ENCODE measurements at places on chromosomes 16 and 17. TPM values are rescaled to one million over a fixed set of nuclear protein-coding genes. Genes with fewer than 3 reads are reported as not detected.

TCAP gene
- polyA plus RNA-seq: 13.4 TPM

WNT3 gene
- 0.40 TPM for polyA plus RNA-seq

AIPL1 gene
- not detected for polyA plus RNA-seq

CHD9NB gene
- 0.64 TPM for polyA plus RNA-seq

DNA sequence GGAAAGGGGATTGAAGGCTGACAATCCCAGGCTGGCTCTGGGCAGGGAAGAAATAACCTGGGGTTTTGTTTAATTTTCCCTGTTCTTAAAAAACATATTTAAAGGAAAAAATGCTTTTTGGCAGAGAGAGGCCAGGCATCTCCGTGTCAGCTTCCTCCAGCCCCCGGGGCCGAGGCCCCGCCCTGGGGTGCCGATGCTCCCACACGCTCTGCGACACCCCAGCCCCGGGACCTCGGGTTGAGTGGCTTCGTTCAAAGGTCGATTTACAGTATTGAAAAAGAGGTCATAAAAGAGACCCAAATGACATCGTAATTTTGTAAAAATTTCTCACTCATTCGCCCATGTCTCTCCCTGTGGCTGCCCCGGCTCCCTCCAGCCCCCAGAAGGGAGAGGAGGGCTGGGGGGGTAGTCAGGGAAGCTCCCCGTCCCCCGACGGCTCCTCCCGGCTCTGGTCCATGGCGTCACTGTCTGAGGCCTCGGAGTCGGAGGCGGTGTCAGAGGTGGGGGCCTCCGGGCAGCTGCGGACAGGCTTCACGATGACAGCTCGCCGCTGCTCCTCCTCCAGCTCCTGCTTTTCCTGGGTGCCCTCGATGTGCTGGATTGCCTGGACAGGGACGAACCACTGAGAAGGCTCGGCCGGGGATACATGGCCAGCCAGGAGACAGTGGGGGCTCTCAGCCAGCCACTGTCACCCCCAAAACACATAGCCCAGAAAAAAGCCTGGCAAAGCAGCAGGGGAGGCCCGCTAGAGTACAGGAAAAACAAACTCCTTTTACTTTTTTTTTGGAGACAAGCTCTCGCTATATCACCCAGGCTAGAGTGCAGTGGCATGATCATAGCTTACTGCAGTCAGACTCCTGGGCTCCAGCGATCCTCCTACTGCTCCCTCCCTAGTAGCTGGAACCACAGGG is 14.9 kb downstream of the TFAP4 start:
- H3K4me3 ChIP-seq: no peak overlapping the region
- H3K4me1 ChIP-seq: no peaks in the 10 kb centered on the region
- DNase-seq: no peak
- no peak overlapping the region for H3K27ac ChIP-seq
- H3K36me3 ChIP-seq: no peaks in the 10 kb centered on the region
- H3K27me3 ChIP-seq: no peaks in the 10 kb centered on the region

GRCh38 chr17:75684924-75685323 is 17.8 kb downstream of the SAP30BP start:
- no peaks in the 10 kb centered on the region for H3K36me3 ChIP-seq
- no peaks in the 10 kb centered on the region for H3K27me3 ChIP-seq
- no peak overlapping the region for H3K27ac ChIP-seq

- H3K4me1 ChIP-seq: no peaks in the 10 kb centered on the region
- no peak overlapping the region for H3K4me3 ChIP-seq
- H3K36me3 ChIP-seq: no peaks in the 10 kb centered on the region
- H3K27ac ChIP-seq: peak overlapping the region; percentile 84
- peak; percentile 88 for DNase-seq
Measured at GRCh38 chr17:8430966-8431365, 4.7 kb upstream of the NDEL1 start.

DNA sequence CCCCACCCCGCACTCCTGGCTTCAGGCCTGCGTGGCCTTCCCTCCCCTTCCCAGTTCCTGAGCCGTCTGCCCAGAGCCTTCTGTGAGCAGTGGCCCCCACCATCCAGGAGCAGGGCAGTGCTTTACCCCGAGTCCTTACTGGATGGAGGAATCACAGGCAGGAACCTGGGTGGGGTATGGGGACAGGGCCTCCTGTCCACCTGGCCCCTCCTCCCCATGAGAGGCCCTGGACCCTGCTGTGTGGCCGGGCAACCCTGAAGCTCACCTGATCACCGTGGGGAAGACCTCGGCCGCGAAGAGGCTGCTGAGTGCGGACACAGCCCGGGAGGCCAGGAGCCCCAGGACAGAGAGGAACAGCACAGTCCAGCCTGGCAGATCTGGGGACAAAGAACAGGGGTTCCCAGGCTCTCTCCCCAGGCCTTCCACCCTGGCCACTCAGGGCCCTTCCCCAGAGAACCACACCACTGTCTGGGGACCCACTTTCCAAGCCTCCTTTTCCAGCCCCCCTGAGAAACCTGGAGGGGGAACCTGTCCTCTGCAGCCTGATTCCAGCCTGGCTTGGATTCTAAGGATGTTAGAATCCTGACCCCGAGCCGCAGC is 3.2 kb downstream of the SLC22A31 start:
- no peak for DNase-seq
- H3K4me3 ChIP-seq: no peak overlapping the region
- H3K27me3 ChIP-seq: peaks cover 27% of the 10 kb centered on the region
- H3K4me1 ChIP-seq: peaks cover 9% of the 10 kb centered on the region
- H3K27ac ChIP-seq: no peak overlapping the region
- no peaks in the 10 kb centered on the region for H3K36me3 ChIP-seq

DNA sequence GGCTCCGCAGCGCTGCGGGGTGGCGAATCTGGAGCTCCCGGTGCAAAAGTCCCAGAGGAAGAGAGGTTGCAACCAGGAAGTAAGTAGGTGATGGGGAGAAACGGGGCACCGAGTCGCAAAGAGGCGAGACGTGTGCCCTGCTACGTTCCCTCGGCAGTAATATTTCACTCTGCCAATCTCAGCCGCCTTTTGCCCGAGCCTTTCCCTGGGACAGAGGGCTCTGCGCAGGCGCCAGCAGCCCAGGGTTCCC is at the start of gene NR1D1:
NR1D1 (minus strand) TSS at position 171 of the 250 bp plus-strand sequence. CDS start 495 bp downstream, outside the sequence.
- no peak for DNase-seq
- H3K4me1 ChIP-seq: peaks cover 55% of the 10 kb centered on the region
- H3K36me3 ChIP-seq: peaks cover 26% of the 10 kb centered on the region
- H3K27me3 ChIP-seq: no peaks in the 10 kb centered on the region
- peak within 1 kb of the TSS; percentile 48 for H3K4me3 ChIP-seq

GRCh38 chr17:78558181-78558850 is 18.9 kb downstream of the DNAH17 start:
- H3K4me1 ChIP-seq: no peaks in the 10 kb centered on the region
- DNase-seq: no peak
- no peak overlapping the region for H3K4me3 ChIP-seq
- H3K27ac ChIP-seq: no peak overlapping the region

GRCh38 chr16:22844416-22844815 is 30.5 kb downstream of the HS3ST2 start:
- DNase-seq: no peak
- no peaks in the 10 kb centered on the region for H3K36me3 ChIP-seq
- no peak overlapping the region for H3K27ac ChIP-seq

DNA sequence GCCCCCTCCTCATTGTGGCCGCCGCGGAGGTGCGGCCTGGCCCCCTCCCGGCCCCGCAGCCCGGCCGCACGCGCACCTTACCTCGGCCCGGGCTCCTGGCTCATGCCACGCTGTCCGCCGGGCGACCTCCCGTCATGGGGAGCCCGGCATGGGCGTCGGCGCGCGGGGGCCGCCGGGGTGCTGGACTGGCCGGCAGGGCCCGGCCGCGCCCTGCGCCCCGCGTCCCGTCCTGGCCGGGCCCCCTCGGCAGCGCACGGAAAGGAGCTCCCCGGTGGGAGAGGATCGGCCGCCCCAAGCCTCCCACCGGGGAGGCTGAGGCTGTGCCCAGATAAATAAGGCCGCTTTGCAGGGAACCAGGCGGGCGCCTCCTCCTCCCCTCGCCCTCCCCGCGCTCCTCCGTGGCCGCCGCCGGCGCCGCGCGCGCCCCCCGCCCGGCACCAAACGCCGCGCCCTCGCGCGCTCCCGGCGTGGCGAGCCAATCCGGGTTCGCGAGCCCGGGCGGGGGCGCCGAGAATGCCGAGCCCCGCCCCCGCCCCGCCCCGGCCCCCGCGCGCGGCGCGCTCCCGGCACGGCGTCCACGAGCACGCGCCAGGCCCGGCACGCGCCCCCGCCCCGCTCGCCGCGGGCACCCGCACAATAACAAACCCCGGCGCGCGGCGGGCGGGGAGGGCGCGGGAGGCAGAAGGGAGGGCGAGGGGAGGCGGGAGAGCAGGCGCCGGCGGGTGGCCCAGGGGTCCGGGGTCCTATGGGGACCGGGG is at the start of gene FBXL16:
FBXL16 (minus strand) TSS at position 371 of the 758 bp plus-strand sequence. CDS start 8,396 bp downstream, outside the sequence.
- peak within 1 kb of the TSS; percentile 52 for H3K27ac ChIP-seq
- H3K27me3 ChIP-seq: peaks cover 60% of the 10 kb centered on the region
- no peaks in the 10 kb centered on the region for H3K36me3 ChIP-seq
- peaks cover 4% of the 10 kb centered on the region for H3K4me1 ChIP-seq
- no peak for DNase-seq

DNA sequence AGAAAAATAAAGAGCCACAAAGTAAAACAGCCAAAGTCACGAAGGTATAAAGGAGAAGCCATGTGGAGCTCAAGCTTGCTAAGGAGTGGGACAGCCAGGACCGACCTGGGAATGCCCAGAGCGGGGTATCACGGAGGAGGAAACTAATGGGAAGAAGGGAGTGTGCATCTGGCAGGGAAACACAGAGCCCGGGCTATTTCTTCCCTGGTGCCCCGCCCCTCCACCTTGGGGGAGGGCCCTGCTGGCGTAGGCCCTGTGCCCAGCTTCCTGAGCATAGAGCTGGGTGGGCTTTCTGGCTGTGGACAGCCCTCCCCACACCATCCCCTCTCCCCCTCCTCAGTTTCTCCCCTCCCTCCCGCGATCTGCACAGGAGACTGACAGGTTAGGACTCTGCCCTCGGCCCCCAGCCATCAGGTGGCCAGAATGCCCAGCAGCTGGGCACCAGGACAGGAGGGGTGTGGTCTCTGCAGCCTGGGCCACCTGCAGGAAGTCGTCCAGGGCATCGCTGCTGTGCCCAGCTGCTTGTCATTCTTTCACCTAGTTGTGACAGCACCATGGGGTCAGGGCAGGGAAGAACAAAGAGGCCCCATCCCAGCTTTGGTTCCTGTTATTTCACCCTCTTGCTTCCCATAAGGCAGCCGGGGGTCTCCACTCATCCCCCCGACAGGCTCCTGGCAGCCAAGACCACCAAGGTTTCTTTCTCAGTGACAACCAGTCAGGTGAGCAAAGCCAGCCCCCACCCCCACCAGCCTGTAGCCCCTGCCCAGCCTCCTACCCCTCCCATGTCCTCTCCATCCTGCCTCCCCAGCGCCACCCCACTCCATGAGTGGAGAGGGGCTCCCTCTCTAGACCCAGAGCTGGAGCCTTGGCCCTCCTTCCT is 7.1 kb upstream of the DCAF7 start:
- peaks cover 8% of the 10 kb centered on the region for H3K27me3 ChIP-seq
- H3K36me3 ChIP-seq: no peaks in the 10 kb centered on the region
- no peaks in the 10 kb centered on the region for H3K4me1 ChIP-seq
- DNase-seq: no peak
- no peak overlapping the region for H3K4me3 ChIP-seq

DNA sequence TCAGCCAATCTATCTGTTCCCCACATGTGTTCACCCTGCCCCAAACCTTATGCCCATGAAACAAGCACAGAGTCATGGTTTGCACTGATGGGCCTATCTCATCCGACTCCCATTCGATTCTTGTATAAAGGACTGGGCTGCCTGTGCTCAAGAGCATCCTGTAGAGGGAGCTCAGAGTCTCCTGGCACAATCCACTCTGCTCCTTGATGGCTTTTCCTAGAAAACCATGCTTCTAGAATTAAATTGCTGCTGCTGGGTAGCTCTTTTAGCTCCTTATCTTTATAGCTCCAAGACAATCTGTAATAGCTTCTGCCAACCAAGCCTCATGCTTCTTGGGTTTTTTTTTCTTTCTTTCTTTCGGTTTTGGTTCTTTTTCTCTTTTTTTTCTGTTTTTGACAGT is 9.7 kb downstream of the ZNF19 start:
- DNase-seq: no peak
- H3K27me3 ChIP-seq: no peaks in the 10 kb centered on the region
- no peak overlapping the region for H3K4me3 ChIP-seq
- peaks cover 3% of the 10 kb centered on the region for H3K4me1 ChIP-seq
- peaks cover 27% of the 10 kb centered on the region for H3K36me3 ChIP-seq

GRCh38 chr16:49928176-49929041 is 72.5 kb upstream of the ZNF423 start:
- H3K27ac ChIP-seq: no peak overlapping the region
- no peak overlapping the region for H3K4me3 ChIP-seq
- H3K27me3 ChIP-seq: no peaks in the 10 kb centered on the region

DNA sequence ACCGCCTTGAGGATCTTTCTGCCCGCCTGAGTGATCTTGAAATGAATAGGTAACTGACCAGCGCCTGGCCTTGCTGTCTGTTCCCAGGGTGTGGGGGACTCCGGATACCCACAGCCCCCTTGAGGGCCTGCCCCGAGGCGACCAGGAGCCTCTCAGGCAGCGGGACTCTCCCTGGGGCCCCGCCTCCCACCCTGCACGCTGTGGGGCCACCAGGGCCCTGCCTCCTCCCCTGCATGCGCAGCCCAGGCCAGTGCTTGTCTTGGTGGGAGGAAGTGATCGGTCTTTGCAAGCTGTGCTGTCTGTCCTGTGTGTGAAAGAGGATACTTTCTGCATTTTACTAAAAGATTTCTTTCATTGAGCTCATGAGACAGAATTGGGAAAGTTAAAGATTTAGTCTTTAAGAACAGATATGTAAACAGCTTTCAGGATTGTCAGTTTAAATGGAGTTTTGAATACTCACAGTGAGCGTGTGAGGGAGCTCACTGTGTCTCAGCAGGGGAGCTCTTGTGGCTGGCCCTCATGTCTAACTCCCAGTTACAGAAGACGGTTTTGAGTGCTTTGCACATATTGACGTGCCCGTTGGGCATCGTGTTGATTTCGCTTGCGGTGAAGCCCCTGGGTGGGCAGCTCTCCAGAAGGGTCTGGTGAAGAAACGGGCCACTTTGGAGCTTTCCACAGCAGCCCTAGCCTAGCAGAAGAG is 36.1 kb upstream of the CAPN15 start:
- no peaks in the 10 kb centered on the region for H3K4me1 ChIP-seq
- no peaks in the 10 kb centered on the region for H3K27me3 ChIP-seq
- peaks cover 27% of the 10 kb centered on the region for H3K36me3 ChIP-seq
- DNase-seq: no peak

DNA sequence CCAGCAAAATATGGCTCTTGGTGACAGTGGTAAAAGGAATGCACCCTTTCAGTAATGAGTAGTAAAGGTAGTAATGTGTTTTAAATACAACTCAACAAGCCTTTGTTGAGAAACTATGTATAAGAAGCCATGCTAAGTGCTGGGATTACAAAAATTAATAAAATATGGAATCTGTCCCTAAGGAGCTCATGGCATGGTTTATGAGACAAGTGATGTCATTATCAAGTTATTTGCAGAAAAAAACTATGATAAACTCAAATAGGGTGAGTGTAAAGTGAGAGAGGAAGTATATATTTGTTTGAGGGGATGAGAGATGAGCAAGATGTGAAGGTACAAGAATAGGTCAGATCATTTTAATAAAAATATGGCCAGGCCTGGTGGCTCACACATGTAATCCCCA is 76.9 kb downstream of the NF1 start:
- H3K4me3 ChIP-seq: no peak overlapping the region
- no peak overlapping the region for H3K27ac ChIP-seq
- H3K4me1 ChIP-seq: no peaks in the 10 kb centered on the region
